ENCODE measurements at places on chromosomes 12 and 14.
A peak's percentile ranks its signal among the peaks of the same experiment; 100 is the strongest.

DNA sequence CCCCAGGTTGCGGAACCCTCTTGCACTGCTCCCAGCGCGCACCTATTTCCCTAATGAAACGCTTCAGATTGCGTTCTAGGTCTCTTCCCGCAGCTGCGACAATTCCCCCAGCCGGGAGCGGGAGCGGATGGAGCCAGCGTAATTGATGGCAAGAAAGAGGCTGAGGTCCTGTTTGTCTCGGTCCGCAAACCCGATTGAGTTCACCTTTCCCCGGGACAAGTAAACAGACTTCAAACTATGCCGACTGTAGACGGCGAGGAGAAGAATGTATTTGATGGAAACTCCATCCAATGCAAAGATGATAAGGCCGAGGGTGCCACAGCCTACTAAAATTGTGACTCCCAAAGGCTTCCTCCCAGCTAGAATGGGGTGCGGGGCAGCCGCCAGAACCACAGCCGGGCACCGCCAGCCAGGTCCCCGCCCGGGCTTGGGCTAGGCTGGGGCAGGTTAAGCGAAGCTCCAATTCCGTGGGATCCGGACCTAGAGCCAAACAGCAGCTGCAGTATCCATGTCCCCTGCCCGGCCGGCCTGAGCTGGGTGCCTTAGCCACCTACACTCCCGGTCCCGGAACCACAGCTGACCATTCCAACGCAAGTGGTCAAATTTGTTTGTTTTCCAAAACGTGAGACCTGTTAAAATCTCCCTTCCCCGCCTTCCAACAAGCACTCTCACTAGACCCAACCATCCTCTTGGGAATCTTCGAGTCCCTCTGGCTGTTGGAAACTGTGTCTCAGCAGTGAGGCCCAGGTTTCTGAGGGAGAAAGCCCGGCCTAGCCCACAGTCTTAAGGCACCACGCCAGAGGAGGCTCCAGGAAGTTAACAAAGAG is 5.5 kb downstream of the NKX2-1 start:
- DNase-seq = no peak

DNA sequence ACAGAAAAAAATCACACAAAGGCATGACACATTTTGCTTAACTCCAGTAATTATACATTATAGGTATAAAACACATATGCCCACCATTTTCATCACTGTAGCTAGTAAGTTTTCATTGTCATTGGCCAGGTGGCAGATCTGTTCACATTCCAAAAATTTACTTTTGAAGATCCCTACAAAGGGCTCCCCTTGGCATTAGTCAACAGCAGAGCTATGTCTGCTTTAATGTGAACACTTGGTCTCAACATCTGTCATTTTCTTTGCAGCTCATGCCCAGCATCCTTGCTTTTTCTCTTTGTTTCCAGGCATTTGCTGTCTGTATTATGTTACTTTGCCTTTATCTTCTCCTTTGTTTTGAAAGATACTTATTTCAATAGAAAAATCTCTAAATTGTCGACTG is 519.1 kb upstream of the FOXG1 start:
- no peak for DNase-seq

- DNase-seq = no peak
Measured at GRCh38 chr12:69351462-69352236, 3.5 kb downstream of the LYZ start.

- no peak for DNase-seq
Measured at GRCh38 chr14:48937541-48938195, 648.5 kb downstream of the RPS29 start.

DNA sequence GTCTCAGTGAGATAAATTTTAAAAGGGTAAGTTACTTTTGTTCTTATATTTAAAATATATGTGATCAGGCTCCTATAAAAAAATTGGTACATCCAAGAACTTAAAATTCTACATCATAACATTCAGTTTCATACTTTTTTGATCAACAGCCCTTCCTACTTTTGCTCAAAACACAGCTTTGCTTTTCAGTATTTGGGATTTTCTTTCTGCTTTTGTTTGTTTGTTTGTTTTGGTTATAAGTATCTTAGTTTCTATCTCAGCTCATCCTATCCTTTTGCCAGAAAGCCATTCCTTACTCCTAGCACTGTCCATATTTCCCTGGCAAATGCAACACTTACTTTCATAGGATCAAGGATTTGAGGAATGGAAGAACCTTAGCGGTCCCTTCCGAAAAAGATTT is 4.7 kb upstream of the PCED1B start:
- DNase-seq = no peak

DNA sequence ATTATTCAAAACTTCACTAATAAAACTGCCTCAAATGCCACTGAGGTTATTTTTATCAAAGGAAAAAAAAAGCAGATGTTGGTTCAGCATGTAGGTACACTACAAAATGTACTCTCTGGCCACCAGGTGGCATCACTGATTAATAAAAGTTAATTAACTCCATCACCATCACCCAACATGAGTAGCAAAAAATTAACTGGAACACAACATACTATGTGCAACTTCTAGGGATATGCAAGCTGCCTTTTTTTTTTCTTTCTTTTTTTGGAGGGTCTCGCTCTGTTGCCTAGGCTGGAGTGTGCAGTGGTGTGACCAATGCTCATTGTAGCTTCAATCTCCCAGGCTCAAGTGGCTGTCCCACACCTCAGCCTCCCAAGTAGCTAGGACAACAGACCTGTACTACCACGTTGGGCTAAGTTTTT is 43.8 kb upstream of the NR2C1 start:
- DNase-seq = peak; percentile 41

GRCh38 chr12:131676544-131676943 is 34.3 kb upstream of the SFSWAP start:
- no peak for DNase-seq

DNA sequence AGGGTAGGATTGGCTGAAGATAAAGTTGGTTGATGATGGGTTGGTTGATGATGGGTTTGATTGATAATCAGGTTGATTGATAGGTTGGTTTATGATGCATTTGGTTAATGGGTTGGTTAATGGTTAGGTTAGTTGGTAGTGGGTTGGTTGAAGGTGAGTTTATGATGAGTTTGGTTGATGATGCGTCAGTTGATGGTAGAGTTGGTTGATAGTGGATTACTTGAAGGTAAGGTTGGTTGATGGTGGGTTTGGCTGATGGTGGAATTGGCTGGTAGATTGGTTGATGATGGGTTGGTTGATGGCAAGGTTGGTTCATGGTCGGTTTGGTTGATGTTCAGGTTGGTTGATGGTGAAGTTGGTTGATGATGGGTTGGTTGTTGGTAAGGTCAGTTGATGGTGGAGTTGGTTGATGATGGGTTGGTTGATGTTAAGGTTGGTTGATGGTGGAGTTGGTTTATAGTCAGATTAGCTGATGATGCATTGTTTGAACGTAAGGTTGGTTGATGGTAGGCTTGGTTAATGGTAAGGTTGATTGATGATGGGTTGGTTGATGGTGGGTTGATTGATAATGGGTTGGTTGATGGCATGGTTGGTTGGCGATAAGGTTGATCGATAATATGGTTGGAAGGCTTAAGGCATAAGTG is 146.4 kb downstream of the ADGRD1 start:
- DNase-seq = no peak

DNA sequence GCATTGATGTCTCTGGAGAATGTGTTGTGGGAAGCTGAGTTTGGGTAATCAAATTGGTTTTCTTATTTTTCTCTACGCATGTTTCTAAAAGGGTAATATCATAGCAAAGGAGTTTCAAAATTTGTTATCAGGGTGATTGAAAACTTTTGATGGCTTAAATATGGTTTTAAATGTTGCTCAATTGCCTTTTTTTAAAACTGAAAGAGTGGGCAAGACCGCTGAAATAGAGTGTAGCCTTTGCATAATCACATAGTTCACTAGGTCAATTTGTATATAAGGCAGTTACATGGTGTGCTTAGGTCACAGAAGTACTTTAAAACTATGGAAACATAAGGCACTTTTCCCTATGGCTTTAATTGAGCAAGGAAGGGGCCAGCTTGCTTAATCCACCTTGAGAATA is 167.4 kb downstream of the SNAPC1 start:
- no peak for DNase-seq

DNA sequence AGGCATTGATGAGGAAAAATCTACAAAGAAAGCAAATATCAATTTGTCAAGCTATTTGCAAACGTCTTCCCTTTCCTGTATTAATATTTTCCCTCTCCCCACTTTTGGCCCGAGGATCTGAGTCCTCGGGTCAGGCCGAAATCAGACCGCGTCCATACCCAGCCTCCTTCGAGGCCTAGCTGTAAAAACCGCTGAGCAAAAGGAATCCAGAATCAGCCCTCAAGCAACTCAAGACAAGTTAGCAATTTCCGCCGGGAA is 353 bp upstream of the MAPK1IP1L start:
- no peak for DNase-seq

DNA sequence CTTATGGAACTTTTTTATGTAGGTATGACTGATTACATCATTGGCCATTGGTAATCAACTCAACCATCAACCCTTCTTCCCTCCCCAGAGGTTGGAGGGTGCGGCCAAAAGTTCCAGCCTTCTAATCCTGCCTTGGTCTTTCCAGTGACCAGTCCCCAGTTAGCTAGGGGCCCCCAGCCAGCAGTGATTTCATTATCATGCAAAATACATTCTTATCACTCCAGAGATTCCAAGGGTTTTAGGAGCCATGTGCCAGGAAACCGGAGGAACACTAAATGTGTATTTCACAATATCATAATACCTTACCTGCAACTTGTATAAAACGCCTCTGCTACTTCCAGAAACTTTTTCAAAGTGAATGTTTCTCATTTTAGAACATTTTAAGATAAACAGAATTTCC is 181.5 kb upstream of the PELI2 start:
- no peak for DNase-seq
